ENCODE measurements at places on chromosomes 3 and 15. TPM values are rescaled to one million over a fixed set of nuclear protein-coding genes. Genes with fewer than 3 reads are reported as not detected.

Gene POLR2H
- 52.8 TPM for total RNA-seq

Gene ACKR4
- total RNA-seq: 4.1 TPM

Gene RAD51
- total RNA-seq: 0.51 TPM

Gene VEPH1
- not detected for total RNA-seq

Gene PTPRG
- 48.5 TPM for total RNA-seq

Gene SPSB4
- total RNA-seq: not detected

Gene RTP2
- total RNA-seq: not detected

Gene PLSCR2
- not detected for total RNA-seq

Gene APOD
- 924 TPM for total RNA-seq

Gene GOLGA8T
- not detected for total RNA-seq

Gene CD86
- 3.6 TPM for total RNA-seq

Gene SOX2
- not detected for total RNA-seq

Gene CYP1A2
- total RNA-seq: not detected

Gene NOX5
- total RNA-seq: not detected

Gene CPLX3
- total RNA-seq: not detected

Gene RAB11A
- total RNA-seq: 206 TPM

Gene CATSPER2
- 1.8 TPM for total RNA-seq

Gene SLC28A1
- total RNA-seq: 0.21 TPM

Gene HCLS1
- total RNA-seq: 12.2 TPM

Gene IGDCC3
- total RNA-seq: 0.82 TPM

Gene TRPM1
- total RNA-seq: not detected

Gene CNTN6
- 0.21 TPM for total RNA-seq

Gene WDR72
- 0.59 TPM for total RNA-seq

Gene DAZL
- total RNA-seq: not detected

Gene BSN
- 0.69 TPM for total RNA-seq

Gene CA12
- total RNA-seq: 8.2 TPM

Gene CLDN1
- 62.1 TPM for total RNA-seq

Gene VPS13C
- total RNA-seq: 165 TPM

Gene C2CD4A
- not detected for total RNA-seq

Gene EPHB1
- not detected for total RNA-seq

Gene CHRD
- 36.6 TPM for total RNA-seq

Gene ADAMTSL3
- total RNA-seq: 7.9 TPM

Gene GORASP1
- total RNA-seq: 73.4 TPM

Gene ROPN1
- total RNA-seq: not detected

Gene IL17RD
- total RNA-seq: 61.0 TPM

Gene MORF4L1
- total RNA-seq: 106 TPM
